Panc1 (cell line): ENCODE measurements at places on chromosomes 7 and 10.

- no peak for DNase-seq
These were observed 146.5 kb downstream of the SEC23IP start for GRCh38 chr10:120039046-120039445.

GRCh38 chr10:13505052-13505680 is 23.6 kb downstream of the BEND7 start:
- no peak for DNase-seq

- DNase-seq, result no peak
These were observed 110.9 kb upstream of the LANCL2 start for GRCh38 chr7:55254242-55254595.

DNA sequence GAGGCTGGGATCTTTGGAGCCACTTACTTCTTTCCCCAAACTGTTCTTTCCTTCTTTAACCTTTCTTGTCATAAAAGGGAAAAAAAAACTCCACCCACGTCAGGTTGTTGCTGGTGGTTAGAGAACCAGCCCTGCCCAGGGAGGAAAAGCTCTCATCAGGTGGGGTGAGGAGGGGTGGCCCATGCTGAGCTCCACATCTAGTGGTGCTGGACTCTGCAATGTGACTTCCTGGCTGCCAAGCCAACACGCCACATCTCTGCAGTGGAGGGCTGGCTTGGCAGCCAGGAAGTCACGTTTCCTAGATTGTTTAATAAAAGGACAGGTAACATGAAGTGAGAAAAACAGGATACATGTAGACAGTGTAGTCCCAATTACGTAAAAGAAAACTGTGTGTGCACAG is 37.4 kb downstream of the WIPF3 start:
- no peak for DNase-seq
